ENCODE measurements at places on chromosomes 5 and 9.

DNA sequence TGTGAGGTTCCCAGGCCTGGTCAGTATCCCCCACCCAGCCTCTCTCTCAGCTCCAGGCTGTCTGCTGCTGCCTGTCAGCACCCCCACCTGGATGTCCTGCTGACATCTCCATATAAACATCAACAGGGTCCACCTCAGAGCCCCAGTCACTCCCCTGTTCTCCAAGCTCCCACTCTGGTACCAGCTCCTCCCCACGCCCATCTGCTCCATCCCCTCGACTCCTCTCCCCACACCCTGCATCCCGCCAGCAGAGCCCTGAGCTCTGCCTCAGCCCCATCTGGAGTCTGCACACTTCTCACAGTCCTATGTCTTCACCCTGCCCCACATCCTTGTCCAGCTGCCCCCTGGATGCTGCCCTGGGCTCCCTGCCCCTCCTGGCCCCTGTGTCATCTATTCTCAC, 67.7 kb upstream of the LRRTM2 start:
- no peak for DNase-seq

DNA sequence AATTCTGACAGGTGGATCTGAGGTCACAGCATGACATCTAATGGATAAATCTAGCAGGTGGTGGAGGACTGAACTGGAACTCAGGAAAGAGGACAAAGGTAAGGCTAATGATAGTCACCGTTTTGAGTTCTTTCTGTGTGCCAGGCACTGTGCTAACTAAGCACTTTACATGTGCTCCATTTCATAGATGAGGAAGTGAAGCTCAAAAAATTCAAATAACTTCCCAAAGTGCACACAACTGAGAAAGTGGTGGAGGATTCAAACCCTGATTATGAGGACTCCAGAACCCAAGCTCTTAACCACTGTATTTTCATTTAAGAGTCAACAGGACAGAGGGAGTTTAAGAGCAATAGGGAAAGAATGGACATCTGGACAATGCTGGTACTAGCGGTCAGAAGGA, 7.1 kb upstream of the DELE1 start:
- DNase-seq, result no peak

DNA sequence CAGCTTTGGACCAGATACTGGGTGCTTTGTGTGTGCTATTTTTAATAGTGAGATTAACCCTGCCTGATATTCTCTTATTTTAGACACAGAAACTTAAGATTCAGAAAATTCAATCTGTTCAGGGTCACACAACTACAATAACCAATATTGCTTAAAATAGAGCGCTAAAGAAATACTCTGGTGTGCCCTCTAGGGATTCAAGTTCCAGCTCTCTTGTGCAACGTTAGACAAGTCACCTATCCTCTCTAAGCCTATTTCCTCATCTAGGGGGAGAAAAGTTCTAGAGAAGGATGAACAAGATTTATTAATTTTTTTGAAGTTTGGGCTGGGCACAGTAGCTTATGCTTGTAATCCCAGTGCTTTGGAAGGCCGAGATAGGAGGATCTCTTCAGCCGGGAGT, 2.1 kb upstream of the SCAI start:
- no peak for DNase-seq

DNA sequence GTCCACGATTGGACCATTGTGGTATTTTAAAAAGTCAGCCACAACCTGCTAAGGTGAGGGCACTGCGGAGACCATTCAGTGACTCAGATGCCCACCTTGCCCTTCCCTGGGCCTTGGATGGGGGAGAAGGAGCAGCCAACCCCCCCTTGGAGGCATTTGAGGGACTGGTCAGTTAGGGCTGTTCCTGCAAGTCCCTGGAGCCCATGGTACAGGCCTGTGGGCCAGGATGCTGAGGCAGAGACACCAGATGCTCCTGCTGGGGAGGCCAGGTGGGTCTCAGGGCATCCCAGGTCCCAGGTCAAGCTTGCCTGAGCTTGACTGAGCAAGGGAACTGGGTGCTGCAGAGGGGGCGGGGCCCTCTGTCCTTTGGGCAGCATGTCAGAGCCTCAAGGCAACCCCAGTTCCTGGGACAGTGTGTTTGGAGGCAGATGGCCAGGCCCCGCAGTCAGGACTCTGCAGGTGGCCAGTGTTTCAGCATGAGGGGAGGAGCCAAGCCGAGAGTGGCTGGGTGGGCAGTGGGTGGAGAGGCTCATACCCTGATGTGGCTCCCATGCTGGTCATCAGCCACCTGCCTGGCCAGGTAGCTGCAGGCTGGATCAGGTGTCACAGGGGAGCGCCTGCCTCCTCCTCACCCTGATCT, 27.5 kb downstream of the SLC6A3 start:
- DNase-seq, result no peak

DNA sequence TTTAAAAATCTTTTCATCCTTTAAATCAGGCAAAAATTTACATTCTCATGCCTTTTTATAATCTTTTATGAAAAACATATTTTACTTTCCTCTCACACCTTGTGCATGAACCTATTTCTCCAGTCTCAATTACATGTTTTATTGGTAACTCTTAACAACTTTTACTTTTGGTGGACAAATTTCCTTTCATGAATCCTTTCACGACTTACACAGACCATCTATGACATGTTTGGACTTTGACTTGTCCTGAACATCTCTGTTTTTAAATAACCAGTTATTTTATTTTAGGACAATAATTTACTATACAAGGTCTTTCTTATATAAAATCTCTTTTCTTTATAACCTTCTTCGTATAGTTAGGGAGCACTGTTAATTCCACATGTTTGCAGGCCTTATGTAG, 26.5 kb upstream of the MTMR12 start:
- DNase-seq, result no peak

DNA sequence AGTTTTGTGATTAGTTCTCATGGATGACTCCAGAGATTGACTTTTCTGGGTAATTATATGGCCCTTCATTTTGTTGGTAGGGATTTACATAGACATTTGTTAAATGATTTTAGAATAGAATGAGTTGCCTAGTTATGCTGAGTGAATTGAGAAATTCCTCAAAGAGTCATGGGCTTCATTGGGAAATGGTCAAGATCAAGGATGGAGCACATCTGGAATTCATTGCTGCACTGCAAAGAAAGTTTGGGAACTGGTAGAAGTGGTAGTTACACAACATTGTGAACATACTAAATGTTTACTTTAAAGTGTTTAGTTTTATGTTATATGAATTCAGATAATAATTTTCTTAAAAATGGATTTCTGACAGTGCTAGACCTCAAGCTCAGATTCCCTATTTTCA, 46.5 kb downstream of the PIP5K1B start:
- DNase-seq, result no peak

DNA sequence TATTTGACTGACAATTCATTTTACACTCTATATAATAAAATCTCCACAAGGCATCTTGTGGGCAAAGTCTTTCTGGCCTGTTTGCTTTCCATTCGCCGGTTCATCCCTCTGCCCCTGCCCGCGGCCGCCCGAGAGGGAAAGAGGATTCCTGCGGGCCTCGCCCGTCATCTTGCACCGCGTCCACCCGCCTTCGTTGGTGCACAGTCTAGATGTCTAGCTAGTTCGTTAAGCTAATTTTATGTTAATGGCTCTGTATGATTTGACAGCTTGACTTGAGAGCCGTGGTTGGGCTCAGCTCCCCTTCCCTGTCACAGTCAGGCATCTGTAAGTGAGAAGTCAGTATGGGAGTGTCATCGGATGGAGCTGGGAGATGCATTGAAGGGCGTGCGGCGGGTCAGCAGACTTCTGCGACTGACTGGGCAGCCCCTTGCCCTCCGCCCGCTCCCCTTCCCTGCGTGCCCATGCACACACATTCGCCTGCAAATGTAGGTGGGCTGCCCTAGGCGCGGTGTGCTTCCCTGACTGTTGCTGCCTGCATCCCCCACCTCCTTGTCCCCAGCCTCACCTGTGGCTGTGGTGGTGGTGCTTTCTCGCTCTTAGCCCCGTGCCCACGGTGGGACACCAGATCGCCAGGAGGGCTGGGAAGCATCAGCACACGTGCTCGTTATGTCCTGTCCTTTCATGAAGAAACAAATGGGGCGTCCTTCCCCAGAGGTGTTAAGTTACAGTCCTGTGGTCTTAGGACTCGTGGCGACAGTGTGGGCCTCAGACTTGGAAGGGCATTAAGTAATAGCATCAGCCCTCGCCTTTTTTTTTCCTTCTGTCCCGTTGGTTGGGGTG, 25.9 kb upstream of the PRDM12 start:
- no peak for DNase-seq

GRCh38 chr9:77291714-77292113, 114.4 kb downstream of the VPS13A start:
- DNase-seq, result no peak

DNA sequence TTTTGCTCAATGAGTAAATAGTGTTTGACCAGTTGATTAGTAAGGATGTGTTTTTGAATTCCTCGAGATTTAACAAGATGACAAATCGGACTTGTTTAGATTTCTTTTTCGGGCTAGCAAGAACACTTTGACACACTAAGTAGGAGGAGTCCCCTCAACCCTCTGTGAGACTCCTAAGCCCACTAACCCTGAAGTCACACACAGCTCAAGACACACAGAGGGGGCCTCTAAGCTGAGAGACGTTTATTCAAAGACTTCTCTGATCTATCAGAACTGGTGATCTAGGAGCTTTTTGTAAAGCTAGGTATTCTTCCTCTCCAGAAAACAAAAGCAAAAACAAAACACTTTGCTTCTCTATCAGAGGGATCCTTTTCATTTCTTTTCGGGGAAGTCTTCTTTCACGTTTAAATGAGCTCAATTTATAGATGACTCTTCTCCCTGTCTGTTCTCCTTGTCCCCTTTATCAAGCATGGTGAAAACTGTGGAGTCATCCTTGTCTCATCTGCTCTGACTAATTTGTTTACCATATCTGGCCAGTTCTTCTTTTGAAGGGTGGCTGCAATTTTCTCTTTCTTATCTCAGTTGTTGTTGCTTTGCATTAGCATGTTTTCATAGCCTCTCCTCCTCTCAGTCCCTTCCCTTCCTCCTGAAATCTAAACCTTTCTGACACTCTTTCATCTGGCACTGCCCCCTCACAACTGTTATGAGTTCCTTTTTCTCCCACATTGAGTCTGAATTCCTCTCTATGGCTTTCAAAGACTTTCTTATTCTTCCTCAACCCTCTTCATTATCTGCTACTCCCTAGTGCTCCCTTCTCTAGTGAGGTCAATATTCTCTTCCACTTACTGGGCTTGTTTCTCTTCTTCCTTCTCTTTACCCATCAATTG, 68.5 kb upstream of the RAI14 start:
- no peak for DNase-seq

GRCh38 chr5:60551250-60551649, 148.7 kb downstream of the DEPDC1B start:
- DNase-seq, result no peak

- no peak for DNase-seq
Observed at GRCh38 chr5:79873187-79873586, 117.9 kb downstream of the MTX3 start.

- DNase-seq, result no peak
Observed at GRCh38 chr9:93108291-93109041, 12.4 kb downstream of the CARD19 start.

GRCh38 chr5:15021266-15022046, 149.9 kb upstream of the ANKH start:
- no peak for DNase-seq

DNA sequence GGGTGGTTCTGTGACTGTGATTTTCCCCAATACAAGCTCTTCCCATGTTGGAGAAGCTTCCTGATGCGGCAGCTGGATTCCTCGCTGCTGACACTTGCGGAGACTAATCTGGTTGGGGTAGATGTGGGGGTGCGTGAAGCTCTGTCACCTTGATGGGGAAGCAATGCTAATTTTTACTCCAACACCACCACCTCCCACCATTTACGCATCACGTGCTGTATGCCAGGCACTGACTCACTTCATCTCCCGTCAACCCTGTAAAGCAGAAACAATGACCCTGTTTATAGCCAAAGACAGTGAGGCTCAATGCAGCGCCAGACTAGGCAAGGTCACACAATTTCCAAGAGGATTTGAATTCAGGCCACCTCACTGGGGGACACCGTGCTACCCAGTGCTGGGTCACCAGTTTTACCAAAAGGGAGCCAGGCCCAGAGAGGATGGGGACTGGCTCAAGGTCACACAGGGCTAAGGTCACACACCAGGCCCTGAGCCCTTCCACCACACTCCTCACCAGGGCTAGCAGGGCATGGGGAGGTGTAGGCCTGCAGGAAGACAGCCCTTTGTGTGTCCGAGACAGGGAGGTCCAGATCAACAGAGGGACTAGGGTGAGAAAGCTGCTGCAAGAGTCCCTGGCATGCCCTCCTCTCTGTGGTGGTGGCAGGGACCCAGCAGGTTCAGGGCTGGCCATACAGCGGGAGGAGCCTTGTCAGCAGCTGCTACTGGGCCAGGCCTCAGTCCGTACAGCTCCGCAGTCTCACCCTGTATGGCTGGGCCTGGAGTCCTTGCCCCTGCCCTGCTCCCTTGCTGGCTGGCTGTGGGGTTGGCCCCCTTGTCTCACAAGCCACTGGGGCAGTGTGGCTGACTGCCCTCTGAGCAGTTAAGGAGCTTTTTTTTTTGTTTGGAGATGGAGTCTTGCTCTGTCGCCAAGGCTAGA, 3.3 kb downstream of the STKLD1 start:
- DNase-seq, result no peak

DNA sequence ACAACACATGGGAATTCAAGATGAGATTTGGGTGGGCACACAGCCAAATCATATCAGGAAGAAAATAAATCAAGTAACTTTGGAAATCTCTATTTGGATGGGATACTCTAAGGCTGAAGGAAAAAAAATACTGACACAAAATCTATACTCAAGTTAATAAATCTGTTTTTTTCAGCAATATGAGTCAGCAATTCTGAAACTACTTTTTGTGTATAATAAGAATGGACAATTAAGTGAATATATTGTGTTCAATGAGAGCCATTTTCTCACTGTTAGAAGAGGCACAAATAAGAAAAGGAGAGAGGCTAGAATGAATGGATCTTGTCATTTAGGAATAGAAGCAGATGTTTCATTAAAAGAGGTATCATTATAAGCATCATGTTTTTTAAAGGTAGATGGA, 651.0 kb downstream of the TAF11L14 start:
- no peak for DNase-seq

All from SHP77 treated with DMSO at 0.1 percent for 48 hours (cell line).